NCI-H748 treated with DMSO at 0.1 percent for 48 hours (cell line): ENCODE measurements at places on chromosomes 5 and 9.

- no peak for DNase-seq
Observed at GRCh38 chr9:98180996-98181395, 11.4 kb downstream of the CORO2A start.

DNA sequence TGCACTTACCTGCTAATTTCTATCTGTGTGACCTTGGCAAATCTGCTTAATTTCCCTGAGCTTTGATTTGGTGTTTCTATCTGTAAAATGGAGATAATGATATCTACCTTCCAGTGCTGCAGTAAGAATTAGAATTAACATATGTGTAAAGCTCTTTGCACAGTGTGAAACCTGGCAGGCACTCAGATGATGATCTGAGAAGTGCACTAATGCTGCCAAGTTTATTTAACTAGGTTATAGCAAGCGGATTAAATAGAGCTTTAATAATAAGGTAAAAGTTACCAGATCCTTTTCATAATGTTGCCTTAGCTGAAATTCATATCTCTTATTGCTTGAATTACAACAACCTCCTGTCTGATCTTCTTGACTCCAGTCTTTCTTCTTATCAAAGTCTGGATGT is 315.3 kb upstream of the CD180 start:
- DNase-seq = no peak

- peak; percentile 36 for DNase-seq
Observed at GRCh38 chr5:36089989-36090388, 23.3 kb upstream of the UGT3A2 start.

- no peak for DNase-seq
Observed at GRCh38 chr9:38047301-38048251, 21.5 kb downstream of the SHB start.

DNA sequence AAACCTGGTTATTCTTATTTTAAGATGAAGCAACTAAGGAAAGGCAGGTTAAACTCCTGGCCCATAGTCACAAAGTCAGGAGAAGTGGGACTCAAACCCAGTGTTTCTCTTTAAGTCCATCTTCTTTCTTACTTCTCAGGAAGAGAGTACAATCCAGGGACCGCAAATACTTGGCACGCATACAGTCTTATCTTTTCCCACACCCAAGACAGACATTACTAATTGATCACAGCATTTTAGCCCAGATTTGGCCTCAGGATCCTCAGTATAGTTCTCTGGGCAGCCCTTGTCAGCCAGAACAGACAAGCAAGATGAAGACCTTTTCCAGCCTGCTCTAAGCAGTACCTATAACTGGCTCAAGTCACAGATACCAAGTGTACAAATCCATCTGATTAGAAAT is 125.5 kb upstream of the RAI14 start:
- DNase-seq = no peak

DNA sequence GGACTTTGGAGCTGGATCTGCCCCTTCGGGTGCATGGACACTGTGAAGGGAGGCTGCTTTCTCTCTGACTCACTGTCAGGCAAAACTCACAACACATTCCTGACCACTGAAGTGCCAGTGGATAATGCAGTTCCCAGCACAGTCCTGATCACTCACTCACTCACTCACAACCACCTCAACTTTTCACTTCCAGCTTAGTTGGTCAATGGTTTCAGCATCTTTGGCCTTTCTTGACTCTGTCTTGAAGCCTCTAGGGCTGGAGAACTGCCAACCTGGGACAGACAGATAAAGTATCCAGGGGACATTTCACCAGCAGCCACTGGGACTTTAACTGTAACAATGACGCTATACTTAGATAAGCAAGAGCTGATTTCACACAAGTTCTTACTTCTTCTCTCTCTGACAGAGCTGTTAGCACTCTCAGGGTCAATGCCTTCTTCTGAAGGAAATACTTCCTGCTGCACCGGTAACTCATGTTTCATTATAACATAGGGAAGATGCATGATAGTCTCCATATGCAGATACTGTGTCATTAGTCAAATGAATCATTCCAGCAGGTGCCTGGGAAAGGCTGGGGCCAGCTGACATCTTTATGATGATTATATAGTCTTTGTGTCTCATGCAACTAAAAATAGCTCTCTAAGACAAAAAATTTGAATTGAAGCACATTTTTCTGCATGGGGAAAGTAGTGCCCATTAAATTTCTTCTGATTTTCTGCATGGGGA is 499.0 kb downstream of the SEMA5A start:
- DNase-seq = no peak

DNA sequence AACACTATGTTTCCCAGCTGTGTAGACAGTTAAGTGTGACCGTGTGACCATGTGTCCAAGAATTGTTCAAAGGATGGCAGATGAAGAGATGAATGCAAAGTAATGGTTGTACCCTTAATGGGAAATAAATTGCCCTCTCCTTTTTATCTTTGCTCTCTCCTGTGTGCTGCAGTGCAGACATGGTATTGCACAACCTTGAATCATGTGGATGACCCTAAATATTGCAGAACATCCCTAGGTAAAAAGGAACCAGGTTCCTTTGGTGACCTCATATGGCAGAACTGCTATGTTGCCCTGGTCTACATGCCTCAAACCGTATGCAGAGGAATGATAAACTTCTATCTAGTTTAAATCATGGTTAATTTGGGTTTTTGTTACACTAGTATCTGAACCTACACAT is 81.7 kb upstream of the CTNND2 start:
- DNase-seq = no peak

- peak; percentile 93 for DNase-seq
Observed at GRCh38 chr5:7754997-7755596, 95.8 kb downstream of the CFAP90 start.

- no peak for DNase-seq
Observed at GRCh38 chr9:70791936-70792335, 329.5 kb downstream of the TRPM3 start.

GRCh38 chr5:114565139-114565538 is 203.3 kb downstream of the KCNN2 start:
- DNase-seq = no peak

GRCh38 chr9:120464176-120464886 is 115.6 kb downstream of the CDK5RAP2 start:
- DNase-seq = no peak

GRCh38 chr9:116456490-116457088 is 230.5 kb upstream of the TRIM32 start:
- DNase-seq = no peak

DNA sequence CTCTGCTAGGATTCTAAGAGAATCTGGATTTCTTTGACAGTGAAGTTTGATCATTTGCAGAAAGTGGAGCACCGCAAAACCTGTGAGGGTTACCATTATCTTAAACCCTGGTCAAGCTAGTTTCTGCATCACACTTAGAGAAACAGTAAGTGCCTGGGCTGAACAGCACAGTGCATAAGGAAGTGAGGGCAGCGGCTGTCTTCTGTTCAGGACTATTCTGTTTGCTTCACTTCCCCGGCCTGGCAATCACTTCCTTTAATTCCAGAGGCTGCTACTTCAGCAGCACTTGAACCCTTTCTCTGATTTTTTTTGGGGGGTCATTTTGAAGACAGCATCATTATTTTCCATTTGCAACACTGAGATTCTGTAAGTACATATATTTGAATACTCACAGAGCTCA is 32.0 kb downstream of the SEMA6A start:
- no peak for DNase-seq

DNA sequence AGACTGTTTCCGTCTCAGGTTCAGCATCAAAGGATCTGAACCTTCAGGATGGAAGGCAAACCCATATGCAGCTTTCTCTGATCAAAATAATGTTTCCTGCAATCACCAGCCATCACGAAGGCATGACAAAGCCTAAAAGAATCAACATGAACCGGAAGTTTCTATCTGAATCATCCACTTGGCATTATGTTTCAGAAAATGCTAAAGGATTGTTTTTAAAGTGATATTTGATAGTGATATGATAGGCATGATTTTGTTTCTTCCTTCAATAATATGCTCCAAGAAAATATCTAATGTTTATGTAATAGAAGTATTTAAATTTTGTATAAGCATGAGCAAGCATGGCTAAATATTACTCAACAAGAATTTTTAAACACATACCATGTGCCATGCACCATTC is 219.6 kb downstream of the PLK2 start:
- no peak for DNase-seq

- DNase-seq = no peak
Observed at GRCh38 chr9:114278881-114279570, 43.9 kb upstream of the ORM1 start.

- no peak for DNase-seq
Observed at GRCh38 chr9:27659001-27659400, 85.7 kb upstream of the C9orf72 start.

DNA sequence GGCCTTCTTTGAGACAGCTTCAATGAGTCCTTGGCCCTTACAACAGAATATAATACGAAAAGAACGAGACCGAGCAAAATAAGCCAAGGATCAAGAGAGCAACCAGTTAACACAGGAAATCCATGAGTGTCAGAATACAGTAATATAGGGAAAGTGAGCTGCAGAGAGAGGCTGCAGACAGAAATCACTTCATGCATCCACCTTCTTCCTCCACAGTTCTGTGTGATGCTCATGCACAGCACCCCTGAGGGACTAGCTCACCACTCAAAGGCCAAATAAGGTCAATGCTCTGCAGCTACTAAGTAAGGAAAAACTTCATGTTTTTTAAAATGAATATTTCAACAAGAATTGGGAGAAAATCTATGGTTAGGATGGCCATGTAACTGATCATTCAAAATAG is 257.1 kb downstream of the MCTP1 start:
- DNase-seq = no peak

GRCh38 chr5:125798307-125798706 is 624.9 kb upstream of the GRAMD2B start:
- DNase-seq = no peak

- no peak for DNase-seq
Observed at GRCh38 chr9:23766613-23767012, 59.4 kb downstream of the ELAVL2 start.

GRCh38 chr9:2859776-2860379 is 16.0 kb upstream of the PUM3 start:
- peak; percentile 72 for DNase-seq

- DNase-seq = no peak
Observed at GRCh38 chr5:18032744-18033143, 398.5 kb downstream of the TAF11L14 start.

- no peak for DNase-seq
Observed at GRCh38 chr5:122701640-122702523, 73.0 kb upstream of the SNX2 start.

DNA sequence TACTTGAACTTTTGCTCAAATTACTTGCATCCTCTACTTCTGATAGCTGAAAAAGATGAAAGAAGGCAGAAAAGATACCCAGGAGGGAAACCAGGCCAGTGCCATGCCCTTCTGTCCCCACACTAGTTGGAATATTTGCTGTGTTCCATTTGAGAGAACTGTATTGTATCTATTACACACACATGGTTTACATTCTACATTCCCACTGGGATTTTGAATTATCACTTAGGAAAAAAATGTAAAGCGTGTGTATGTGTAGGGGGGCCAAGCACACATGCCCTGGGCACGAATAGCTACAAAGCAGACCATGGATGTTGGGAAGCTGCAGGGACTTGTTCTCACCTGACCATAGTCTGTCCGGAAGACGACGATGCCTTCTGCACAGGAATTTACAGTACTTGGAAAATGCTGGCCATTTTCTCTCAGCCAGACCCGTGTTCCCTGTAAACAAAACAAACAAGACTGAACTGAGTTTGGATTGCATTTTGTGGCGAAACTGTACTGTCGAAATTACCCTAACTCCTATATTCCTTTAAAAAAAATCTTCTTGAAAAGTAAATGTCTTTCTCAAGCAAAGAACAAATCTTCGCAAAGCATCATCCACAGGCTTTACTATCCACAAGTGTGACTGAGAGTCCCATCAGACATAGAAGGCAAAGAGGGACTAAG is 58.7 kb downstream of the MYO10 start:
- DNase-seq = no peak
